ENCODE measurements at places on chromosomes 16 and 17. TPM values are rescaled to one million over a fixed set of nuclear protein-coding genes. Genes with fewer than 3 reads are reported as not detected.

GRCh38 chr17:35545150-35545549 is 7.7 kb upstream of the SLFN12L start:
- no peak for DNase-seq

- no peak for DNase-seq
Observed at GRCh38 chr16:24075302-24075701, 180.8 kb upstream of the CACNG3 start.

The CEP295NL gene
- not detected for total RNA-seq

GRCh38 chr16:71540-72401 is 660 bp downstream of the RHBDF1 start:
- DNase-seq = no peak

The SBK1 gene
- 0.07 TPM for total RNA-seq
